ENCODE measurements at places on chromosomes 6 and 20. TPM values are rescaled to one million over a fixed set of nuclear protein-coding genes. Genes with fewer than 3 reads are reported as not detected.

DNA sequence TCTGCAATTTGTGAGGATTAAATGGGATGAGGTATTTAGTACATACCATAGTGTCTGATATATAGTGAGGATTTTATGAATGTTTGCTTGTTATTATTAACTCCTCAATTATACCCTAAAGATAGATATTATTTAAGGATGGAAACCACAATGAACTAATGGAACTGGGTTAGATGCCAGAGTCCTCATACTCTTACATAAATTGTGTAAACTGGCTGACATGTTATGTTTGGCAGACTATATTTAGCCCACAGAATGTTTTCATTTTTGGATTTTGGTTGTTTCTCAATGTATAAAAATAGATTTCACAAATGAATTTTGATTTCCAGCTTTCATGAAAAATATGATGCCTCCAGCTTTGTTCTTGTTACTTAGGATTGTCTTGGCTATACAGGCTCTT, 37.6 kb downstream of the HTR1B start:
- no peak for DNase-seq

- no peak for DNase-seq
Measured at GRCh38 chr6:24844903-24845302, 46.2 kb upstream of the ARMH2 start.

DNA sequence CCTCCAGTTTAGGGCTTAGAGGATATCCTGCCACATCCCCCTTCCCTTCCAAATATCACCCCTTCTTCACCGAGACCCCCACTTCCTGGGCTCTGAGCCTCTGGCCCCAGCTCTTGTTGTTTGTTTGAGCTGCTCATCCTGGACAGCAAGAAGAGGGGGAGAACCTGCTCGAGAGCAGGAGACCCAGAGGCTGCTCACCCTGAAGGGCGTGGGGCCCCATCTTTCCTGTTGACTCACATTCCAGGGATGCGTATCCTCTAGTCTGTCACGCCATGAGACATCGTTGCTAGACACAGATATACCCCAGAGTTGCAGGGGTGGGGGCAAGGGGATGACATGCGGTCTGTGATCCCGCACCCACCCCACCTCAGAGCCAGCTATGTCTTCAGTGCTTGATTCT, 5.7 kb upstream of the TNXB start:
- no peak for DNase-seq

- peak; percentile 77 for DNase-seq
Measured at GRCh38 chr6:44058617-44059358, 68.5 kb downstream of the MRPL14 start.

GRCh38 chr6:142294679-142295078, 7.1 kb upstream of the ADGRG6 start:
- no peak for DNase-seq

GRCh38 chr20:1331101-1331500, 2.2 kb upstream of the SDCBP2 start:
- no peak for DNase-seq

GRCh38 chr20:9260027-9260426, 191.1 kb downstream of the PLCB4 start:
- no peak for DNase-seq

DNA sequence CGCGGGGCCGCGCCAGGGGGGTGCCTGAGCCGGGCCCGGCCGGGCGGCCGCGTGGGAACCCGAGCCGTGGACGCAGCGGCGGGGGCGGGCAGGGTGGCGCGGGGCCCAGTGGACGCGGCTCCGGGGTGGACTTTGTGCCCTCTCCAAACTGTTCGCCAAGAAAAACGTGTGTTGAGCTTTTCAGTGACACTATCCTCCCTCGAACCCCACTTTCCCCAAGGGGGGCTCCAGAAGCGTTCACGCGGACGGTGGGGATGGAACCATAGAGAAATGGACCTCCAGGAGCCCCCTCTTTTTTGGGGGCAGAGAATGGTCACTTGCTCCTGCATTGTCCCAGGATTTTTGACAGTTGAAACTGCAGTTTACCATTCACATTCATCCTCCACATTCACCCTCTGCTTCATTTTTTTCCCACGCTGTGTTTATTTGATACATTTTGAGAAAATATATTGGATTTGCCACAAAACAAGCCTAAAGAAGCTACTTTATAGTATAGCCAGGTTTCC, 2.9 kb upstream of the HIVEP1 start:
- DNase-seq, result no peak

DNA sequence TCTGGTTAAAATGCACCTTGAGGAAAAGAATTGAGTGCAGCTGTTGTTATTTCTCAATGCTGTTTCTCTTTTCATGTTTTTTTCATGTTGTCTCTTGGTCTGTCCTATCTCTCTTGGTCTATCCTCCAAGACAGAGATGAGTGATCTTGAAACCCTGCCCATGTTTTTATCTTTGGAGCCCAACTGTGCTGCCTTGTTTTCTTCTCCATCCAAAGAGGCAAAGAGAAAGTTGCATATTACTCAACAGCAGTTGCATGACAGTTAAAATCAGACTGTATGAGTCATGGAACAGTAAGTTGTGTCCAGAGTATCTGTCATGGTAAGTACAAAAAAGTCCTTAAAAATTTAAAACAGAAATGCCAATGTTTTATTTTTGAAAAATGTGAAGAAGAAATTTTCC, 26.2 kb downstream of the BCAS1 start:
- DNase-seq, result no peak

The FHL5 gene
- total RNA-seq, result 6.9 TPM

The WFDC13 gene
- not detected for total RNA-seq

The PGC gene
- total RNA-seq, result not detected

The CLVS2 gene
- total RNA-seq, result 0.12 TPM

Measured in left ventricle myocardium superior (tissue), 1 donor.